AML-193 (cell line): ENCODE measurements at places on chromosomes 4 and X.

DNA sequence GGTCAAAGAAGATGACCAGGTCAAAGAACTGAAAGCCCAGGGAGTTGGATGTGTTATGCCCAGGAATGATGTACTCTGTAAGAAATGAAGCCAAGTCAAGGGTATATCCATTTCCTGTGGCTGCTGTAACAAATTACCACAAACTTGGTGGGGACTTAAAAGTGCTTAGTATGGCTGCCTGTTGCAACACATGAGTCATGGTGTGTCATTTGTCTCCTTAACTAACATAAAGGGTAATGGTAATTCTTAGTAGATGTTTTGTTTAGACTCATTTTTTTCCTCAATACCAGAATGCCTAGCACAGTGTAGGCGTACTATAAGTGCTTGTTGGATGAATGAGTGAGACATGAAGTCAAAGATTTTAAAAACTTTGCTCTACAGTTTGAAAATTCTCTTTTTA, 45.7 kb downstream of the SYTL5 start:
- no peak for DNase-seq

DNA sequence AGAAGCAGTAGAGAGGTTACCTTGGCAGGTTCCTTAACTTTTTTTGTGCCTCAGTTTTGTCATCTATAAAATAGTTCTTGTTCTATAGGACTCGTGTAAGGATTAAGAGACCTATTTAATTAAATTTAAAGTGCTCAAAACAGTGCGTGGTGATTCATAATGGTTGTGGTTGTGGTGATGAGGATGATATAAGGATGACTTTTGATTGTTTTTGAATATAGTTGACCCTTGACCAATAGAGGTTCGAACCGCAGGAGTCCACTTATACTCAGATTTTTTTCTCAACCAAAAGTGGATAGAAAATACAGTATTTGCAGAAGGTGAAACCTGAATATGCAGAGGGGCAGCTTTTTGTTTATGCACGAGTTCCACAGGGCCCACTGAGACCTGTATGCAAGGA, 14.6 kb downstream of the SMAD1 start:
- DNase-seq = no peak

DNA sequence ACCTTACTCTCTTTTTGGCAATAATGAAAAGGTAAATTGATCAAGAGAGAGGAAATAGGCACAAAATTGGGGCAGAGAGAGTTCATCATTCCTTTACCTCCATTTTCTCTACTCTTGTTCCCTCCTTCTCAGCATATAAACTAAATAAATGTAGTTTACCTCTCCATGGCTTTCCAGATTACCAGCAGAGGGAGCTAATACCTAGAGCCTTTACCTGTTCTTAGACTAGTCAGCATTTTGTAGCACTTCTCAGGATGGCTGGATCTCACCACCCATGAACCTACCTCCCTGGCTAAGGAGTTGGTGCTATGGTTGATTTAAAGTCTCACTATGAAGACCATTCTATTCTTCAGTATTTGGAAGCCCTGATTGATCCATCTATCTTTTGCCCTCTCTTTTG, 15.7 kb downstream of the OFD1 start:
- no peak for DNase-seq

DNA sequence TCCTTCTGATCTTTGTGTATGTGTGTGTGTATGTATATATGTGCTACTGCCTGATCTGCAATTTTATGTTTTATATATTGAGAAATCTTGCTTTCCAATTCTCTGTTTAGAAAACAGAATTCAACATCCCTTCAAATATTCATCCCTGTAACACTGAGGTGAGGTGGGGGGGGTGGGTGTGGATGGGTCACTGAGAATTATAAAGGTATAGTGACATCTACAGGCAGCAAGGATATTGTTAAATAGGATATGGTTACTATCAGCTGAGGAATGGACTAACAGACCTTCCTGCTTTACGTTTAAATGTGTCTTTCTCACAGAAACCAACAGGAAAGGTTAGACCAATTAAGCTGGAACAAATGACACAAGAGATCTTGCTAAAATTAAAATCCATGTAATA, 19.0 kb upstream of the MAGEB2 start:
- DNase-seq = no peak

- no peak for DNase-seq
Observed at GRCh38 chrX:12709047-12709446, 82.2 kb upstream of the PRPS2 start.

GRCh38 chr4:951186-951585, 18.9 kb downstream of the TMEM175 start:
- no peak for DNase-seq

DNA sequence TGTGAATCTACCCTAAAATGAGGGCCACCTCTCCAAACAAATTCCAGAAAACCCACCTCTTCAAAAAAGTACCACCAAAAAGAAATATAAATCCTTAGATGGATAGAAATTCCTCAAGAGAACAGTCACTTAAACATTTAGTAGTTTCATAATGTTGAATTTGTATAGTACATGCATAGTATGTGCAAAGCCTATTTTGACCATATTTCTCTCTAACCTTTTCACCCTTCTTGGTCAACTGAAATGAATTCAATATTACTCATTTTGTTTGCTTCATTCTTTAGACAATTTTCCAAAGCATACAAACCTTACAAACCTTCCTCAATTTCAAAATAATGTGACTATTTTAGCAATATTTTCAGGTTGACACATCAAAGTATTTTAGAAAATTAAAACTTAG, 4.1 kb downstream of the RHOXF1 start:
- DNase-seq = no peak

- no peak for DNase-seq
Observed at GRCh38 chrX:9856588-9856987, 70.4 kb downstream of the SHROOM2 start.

GRCh38 chr4:169215656-169216055, 55.1 kb downstream of the SH3RF1 start:
- DNase-seq = no peak

- no peak for DNase-seq
Observed at GRCh38 chr4:149555146-149555545, 260.5 kb downstream of the IQCM start.

GRCh38 chr4:182067828-182068227, 175.4 kb upstream of the TENM3 start:
- DNase-seq = no peak

- DNase-seq = no peak
Observed at GRCh38 chrX:130304587-130305368, 34.9 kb upstream of the SLC25A14 start.

DNA sequence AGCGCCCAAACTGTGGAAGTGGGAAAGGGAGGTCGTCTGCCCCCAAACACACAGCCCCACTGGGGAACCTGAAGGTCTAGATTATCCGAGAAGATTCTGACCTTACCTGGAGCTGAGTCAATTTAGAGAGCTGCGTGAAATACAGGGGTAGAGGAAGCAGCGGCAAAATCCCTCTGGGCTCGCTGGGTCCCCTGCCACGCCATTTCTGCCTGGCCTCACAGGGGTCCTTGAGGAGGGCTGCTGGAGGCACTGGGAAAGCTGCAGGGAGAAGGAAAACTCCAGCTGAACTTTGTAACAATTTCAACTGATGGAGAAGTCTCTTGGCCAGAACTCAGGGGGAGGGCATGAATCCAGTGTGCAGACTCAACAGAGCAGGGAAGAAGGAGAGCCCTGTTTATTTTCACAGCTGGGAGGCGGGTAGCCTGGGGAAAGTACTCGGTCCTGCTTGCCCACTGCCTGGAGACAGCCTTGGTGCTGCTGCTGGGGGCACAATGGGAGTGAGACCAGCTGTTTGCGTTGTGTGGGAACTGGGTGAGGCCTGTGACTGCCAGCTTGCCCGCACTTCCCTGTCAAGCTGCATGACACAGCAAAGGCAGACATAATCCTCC, 93.2 kb upstream of the MAPK10 start:
- DNase-seq = no peak

GRCh38 chr4:109412776-109413175, 20.8 kb upstream of the SEC24B start:
- no peak for DNase-seq

DNA sequence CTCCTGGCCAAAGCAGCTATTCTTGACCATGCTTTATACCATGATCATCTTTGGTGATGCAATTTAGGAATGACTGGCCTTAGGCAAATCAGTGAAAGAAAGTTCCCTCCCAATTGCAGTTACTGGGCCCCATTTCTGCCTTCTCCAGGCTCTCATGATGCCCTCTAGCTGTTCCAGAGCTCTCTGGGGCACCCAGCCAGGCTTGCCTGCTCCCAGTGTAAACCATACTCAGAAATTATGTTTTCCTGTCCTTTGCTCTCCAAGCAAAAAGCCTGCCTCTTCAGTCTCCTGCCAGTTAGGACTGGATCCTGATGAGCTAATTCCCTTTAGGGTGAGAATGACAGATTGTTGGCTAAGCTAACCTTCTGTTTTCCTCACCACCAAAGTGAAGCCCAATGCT, 85.3 kb upstream of the RBPJ start:
- DNase-seq = no peak

DNA sequence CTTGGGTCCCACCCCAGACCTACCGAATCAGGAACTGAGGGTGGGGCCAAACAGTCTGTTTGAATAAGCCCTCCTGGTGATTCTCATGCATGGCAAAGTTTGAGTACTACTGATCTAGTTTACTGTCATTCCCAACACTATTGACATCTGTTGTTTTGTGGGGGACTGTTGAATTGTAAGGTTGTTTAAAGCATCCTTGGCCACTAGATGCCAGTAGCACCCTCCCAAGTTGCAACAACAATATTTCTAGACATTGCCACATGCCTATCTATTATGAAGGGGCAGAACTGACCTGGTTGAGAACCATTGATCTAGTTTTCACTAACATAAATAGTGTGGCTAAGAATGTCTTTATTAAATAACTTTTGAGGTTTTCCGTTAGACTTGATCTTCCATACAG, 15.1 kb downstream of the TAF9B start:
- peak; percentile 28 for DNase-seq

DNA sequence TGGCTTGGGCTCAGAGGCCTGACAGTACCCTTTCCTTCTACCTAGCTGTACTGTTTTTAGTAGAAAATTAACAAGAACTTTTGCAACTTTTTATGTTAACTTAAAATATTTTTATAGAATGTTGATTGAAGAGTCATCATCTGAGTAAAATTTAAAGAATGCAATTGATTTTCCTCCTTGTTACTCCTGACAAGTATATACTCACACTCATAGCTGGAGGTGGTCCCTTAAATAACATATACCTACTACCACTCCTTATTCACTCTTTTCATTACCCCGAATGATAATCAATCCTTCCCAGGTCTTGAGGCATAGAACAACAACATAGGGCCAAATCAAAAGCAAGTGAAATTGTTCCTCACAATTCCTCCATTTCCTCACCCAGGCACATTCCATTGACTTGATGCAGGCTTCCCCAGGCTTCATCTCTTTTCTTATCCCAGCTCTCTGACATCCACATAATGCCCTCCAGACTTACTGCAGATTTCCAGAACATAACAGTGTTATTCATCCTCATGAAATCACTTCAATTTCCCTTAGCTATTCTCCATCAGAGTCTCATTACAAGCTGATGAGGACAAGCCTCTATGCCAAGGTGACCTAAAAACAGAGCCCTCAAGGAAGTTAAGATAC, 73.2 kb upstream of the ANXA10 start:
- no peak for DNase-seq

- no peak for DNase-seq
Observed at GRCh38 chrX:35557916-35558315, 240.2 kb upstream of the MAGEB16 start.
